ENCODE measurements at places on chromosomes 7 and 10. TPM values are rescaled to one million over a fixed set of nuclear protein-coding genes. Genes with fewer than 3 reads are reported as not detected.

GRCh38 chr10:91682912-91683311 is 50.0 kb upstream of the PPP1R3C start:
- no peaks in the 10 kb centered on the region for H3K36me3 ChIP-seq
- H3K27me3 ChIP-seq, result no peaks in the 10 kb centered on the region
- H3K4me1 ChIP-seq, result no peaks in the 10 kb centered on the region
- no peak overlapping the region for H3K27ac ChIP-seq

GRCh38 chr7:35003679-35004303 is 33.5 kb downstream of the DPY19L1 start:
- H3K27ac ChIP-seq, result peak overlapping the region; percentile 77
- peak; percentile 55 for DNase-seq
- no peaks in the 10 kb centered on the region for H3K4me1 ChIP-seq
- no peak overlapping the region for H3K4me3 ChIP-seq

DNA sequence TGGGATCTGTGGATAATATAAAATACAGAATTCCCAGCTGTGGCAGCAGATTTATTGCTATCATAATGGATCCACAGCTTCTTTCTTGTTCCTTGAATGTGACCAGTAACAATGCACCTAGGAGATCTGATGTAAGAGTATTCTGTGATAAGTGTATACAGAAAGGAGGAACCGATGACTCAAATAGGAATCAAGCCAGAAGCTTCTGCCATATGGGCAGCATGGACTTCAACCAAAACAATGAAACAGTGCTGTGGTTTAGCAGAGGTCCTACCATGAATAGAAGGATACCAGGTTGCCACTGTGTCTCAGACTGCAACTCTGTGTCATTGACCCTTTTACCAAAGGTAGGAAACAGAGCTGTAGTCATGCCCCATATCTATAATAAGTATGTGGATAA is 81.8 kb downstream of the PTPRZ1 start:
- no peaks in the 10 kb centered on the region for H3K36me3 ChIP-seq
- H3K4me3 ChIP-seq, result no peak overlapping the region
- no peak overlapping the region for H3K27ac ChIP-seq
- no peaks in the 10 kb centered on the region for H3K4me1 ChIP-seq
- no peak for DNase-seq

- H3K36me3 ChIP-seq, result no peaks in the 10 kb centered on the region
- H3K4me1 ChIP-seq, result no peaks in the 10 kb centered on the region
- DNase-seq, result no peak
- no peak overlapping the region for H3K27ac ChIP-seq
- H3K4me3 ChIP-seq, result no peak overlapping the region
- H3K27me3 ChIP-seq, result no peaks in the 10 kb centered on the region
Observed at GRCh38 chr10:76089556-76090180, 658.2 kb downstream of the LRMDA start.

- no peaks in the 10 kb centered on the region for H3K36me3 ChIP-seq
- peak; percentile 77 for DNase-seq
- H3K4me1 ChIP-seq, result peaks cover 3% of the 10 kb centered on the region
- no peak overlapping the region for H3K4me3 ChIP-seq
- H3K27ac ChIP-seq, result no peak overlapping the region
- H3K27me3 ChIP-seq, result no peaks in the 10 kb centered on the region
Observed at GRCh38 chr7:128266883-128267594, 26.0 kb downstream of the LEP start.

DNA sequence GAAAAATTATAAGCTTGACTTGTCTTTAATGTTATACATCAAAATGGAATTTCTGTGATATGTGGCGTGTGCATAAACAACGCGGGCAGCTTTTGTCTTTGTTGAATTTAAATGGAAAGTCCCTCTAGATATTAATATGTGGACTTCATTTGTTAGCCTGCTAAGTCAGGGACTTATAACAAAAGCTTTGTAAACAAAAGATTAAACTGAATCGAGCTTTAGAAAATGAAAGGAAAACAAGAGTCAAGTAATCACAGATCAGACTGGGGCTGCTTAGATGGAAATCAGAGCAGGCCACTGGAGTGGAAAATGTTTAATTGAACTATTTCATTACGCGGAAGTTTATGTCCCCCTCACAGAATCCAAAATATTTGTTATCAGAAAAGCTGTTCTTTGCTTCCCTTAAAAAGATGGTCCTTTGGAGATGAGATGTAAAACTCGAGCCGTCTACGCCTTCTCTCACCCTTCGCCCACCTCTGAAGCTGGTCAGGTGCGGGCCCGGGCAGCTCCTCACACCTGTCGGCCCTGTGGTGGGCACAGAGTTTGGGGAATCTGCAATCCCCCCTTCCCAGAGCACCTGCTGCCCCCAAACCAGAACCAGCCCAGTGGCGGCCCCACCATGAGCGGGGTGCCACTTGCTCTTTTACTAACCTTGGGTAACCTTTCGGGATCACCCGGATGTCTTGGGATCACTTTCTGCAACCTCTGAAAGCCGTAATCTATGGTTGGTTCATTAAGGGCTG is 116.2 kb downstream of the EBF3 start:
- peak; percentile 12 for DNase-seq
- H3K27ac ChIP-seq, result no peak overlapping the region
- no peaks in the 10 kb centered on the region for H3K27me3 ChIP-seq
- H3K4me3 ChIP-seq, result no peak overlapping the region

DNA sequence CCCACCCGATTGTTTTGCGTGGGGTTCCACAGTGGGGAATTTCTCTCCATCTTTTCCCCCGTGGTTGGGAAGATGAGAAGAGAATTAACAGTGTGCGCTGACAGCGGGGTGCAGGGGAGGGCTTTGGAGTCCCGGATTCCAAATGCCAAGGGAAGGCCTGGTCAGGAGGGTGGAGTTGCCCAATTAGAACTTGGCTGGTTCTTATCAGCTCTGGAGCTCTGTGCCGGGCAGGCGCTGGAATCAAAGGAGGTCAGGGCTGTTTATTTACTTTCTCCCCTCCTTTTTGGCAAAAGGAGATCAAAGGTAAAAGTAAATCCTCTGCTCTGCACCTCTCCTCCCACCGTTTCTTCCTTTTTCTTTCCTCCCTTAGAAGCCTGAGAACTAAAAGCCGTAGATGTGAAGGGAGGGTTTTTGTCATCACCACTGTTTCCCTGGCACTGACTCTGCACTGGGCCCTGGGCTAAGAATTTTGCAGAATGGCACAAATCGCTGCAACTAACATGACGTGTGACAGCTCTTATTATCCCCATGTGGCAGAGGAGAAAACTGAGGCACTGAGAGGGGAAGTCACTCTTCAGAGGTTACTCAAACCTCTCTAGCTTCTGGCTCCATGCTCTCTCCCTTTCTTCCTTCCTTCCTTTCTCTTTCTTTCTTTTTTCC is 95.2 kb upstream of the ZNF716 start:
- no peak overlapping the region for H3K27ac ChIP-seq
- DNase-seq, result no peak
- H3K4me1 ChIP-seq, result no peaks in the 10 kb centered on the region
- H3K27me3 ChIP-seq, result no peaks in the 10 kb centered on the region

- peaks cover 4% of the 10 kb centered on the region for H3K4me1 ChIP-seq
- no peak overlapping the region for H3K27ac ChIP-seq
- peaks cover 2% of the 10 kb centered on the region for H3K36me3 ChIP-seq
- DNase-seq, result no peak
- no peaks in the 10 kb centered on the region for H3K27me3 ChIP-seq
Observed at GRCh38 chr10:114387784-114388183, 16.5 kb downstream of the AFAP1L2 start.

DNA sequence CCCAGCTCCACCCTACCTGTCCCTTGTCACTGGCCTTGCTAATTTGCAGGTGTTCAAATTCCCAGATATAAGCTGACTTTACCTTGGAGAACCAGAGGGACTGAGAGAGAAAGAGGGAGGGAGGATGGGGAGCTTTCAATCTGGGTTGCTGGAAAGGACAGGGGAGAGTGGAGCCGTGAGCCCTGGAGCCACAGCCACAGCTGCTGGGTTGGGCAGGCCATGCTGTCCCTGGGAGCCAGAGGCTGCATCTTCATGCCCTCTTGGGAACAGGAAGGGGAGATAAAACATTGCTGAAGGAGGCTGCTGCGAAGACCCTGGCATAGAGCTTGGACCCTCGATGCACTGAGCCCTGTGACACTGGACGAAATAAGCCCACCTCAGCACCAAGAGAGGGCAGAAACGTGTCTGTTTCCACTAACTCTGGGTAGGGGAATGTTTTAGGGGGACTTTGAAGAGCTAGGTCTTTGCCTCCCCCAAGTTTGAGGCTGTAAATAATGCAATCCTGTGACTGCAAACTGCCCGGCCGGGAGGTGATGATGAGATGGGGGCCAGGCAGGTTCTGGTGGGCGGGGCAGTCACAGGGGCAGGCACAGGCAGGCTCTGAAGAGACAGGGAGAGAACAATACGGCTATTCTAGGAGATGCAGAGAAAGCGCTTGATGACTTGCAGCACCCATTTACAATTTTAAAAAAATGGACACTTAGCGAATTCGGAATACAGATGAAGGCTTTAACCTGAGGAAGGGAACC is 5.8 kb upstream of the JAKMIP3 start:
- no peak for DNase-seq
- H3K27ac ChIP-seq, result no peak overlapping the region
- no peaks in the 10 kb centered on the region for H3K4me1 ChIP-seq
- H3K36me3 ChIP-seq, result no peaks in the 10 kb centered on the region
- H3K4me3 ChIP-seq, result no peak overlapping the region

- H3K27me3 ChIP-seq, result no peaks in the 10 kb centered on the region
- peaks cover 13% of the 10 kb centered on the region for H3K4me1 ChIP-seq
Observed at GRCh38 chr10:89419548-89419947, 5.2 kb downstream of the IFIT5 start.

- H3K4me1 ChIP-seq, result no peaks in the 10 kb centered on the region
- no peak overlapping the region for H3K4me3 ChIP-seq
- H3K36me3 ChIP-seq, result no peaks in the 10 kb centered on the region
- no peaks in the 10 kb centered on the region for H3K27me3 ChIP-seq
- no peak for DNase-seq
Observed at GRCh38 chr7:36726806-36727503, 2.7 kb upstream of the AOAH start.

GRCh38 chr10:22183771-22184461 is 33.9 kb downstream of the EBLN1 start:
- DNase-seq, result peak; percentile 94
- H3K4me1 ChIP-seq, result no peaks in the 10 kb centered on the region
- H3K27me3 ChIP-seq, result no peaks in the 10 kb centered on the region
- H3K36me3 ChIP-seq, result no peaks in the 10 kb centered on the region

DNA sequence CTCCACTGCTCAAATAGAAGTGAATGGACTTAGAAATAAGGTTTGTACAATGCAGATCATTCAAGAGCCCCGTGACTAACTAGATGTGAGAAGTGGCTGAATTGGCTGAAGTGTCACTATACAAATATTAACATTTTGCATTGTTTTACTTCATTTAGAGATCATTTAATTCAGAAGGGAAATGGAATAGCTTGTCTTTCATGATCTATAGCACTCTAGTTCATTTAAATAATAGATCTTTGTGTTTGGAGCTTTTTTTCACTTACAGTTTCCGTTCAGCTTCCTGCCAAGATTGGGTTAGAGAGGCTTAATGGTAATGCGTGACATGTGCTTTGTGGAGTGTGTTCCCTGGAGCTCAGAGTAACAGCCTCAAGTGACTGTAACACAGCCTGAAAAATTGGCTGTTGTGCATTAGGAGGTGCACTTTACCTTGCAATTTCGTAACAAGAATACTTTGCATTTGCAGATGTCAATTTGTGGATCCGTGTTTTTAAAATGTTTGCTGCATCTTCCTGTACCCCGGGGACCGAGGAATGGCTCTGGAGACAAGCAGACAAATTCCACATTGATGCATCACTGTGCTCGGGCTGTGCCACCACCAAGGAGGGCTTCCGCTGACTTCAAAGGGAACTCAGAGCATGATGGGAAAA is 170.3 kb downstream of the NRP1 start:
- no peak overlapping the region for H3K27ac ChIP-seq
- no peak overlapping the region for H3K4me3 ChIP-seq
- no peaks in the 10 kb centered on the region for H3K36me3 ChIP-seq
- peak; percentile 67 for DNase-seq
- no peaks in the 10 kb centered on the region for H3K4me1 ChIP-seq

- H3K4me3 ChIP-seq, result no peak overlapping the region
- H3K27ac ChIP-seq, result no peak overlapping the region
- no peak for DNase-seq
- no peaks in the 10 kb centered on the region for H3K36me3 ChIP-seq
- H3K4me1 ChIP-seq, result peaks cover 2% of the 10 kb centered on the region
Observed at GRCh38 chr10:21810582-21811244, 192.8 kb downstream of the DNAJC1 start.

DNA sequence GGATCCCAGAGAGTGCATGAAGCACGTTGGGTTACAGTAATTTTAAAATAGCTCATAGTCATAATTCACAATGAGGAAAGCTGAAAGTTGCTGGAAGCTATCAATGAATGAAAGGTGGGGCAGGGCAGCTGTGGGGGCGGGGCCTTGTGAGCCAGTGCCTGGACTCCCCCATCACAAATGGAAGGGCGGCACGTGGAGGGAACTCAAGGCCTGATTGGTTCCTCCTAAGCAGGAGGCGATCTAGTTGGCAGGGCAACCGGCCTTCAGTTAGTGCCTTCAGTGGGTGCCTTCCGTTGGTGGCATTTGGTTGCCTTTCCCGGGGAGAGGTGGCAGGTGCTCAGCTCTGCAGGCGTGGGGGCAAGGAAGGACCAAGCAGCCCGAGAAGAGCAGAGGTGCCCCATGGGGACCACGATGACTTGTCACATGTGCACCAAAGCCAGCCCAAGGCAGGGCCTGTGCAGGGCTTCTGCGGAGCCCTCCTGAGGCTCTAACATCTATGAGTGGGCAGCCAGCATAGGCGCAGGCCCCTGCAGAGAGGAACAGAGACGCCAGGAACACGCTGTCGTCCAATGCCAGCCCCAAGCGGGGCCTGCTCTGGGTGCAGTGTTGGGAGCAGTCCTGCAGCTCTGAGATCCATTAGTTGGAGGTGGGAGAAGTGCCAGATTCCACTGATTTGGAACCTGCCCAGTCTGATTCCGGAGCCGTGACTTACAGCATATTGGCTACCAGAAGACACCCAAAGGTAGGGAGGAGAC is 59.8 kb upstream of the PDSS1 start:
- H3K36me3 ChIP-seq, result no peaks in the 10 kb centered on the region
- no peak overlapping the region for H3K27ac ChIP-seq
- no peaks in the 10 kb centered on the region for H3K4me1 ChIP-seq
- DNase-seq, result no peak

GRCh38 chr7:96346293-96346953 is 24.5 kb upstream of the SLC25A13 start:
- no peak overlapping the region for H3K4me3 ChIP-seq
- H3K36me3 ChIP-seq, result no peaks in the 10 kb centered on the region
- no peaks in the 10 kb centered on the region for H3K4me1 ChIP-seq
- H3K27me3 ChIP-seq, result no peaks in the 10 kb centered on the region
- DNase-seq, result no peak

DNA sequence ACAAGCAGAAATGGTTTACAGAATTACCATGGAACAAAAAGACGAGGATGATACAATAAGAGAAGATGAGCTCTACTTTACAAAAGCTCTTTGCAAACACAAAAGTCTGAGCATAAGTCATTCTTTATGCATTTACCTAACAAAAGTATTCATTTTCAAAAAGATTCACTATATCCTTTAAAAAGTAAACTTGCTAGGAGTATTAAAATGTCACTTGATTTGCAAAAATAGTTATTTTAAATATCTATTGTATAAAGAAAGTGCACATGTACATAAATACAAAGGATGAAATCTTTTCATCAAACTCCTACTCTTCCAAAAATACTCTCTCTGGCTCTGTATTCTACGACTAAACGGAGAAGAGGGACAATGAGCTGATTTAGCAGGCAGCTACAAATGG is 146.4 kb upstream of the STEAP1 start:
- H3K27ac ChIP-seq, result no peak overlapping the region
- H3K4me3 ChIP-seq, result no peak overlapping the region
- H3K27me3 ChIP-seq, result no peaks in the 10 kb centered on the region
- no peaks in the 10 kb centered on the region for H3K4me1 ChIP-seq

Gene ZWINT
- polyA plus RNA-seq, result 11.4 TPM

GRCh38 chr7:36459236-36459960 is 69.7 kb downstream of the ANLN start:
- H3K4me1 ChIP-seq, result no peaks in the 10 kb centered on the region
- no peaks in the 10 kb centered on the region for H3K36me3 ChIP-seq
- no peaks in the 10 kb centered on the region for H3K27me3 ChIP-seq
- no peak overlapping the region for H3K27ac ChIP-seq
- DNase-seq, result no peak
- no peak overlapping the region for H3K4me3 ChIP-seq

Data from lung (tissue), 17 donors.